Activated T-helper 17 cell treated with anti-CD3 and anti-CD28 coated beads, Interleukin-2, amount 50 U/mL, for 72 hours (primary cell): ENCODE measurements at places on chromosomes 2 and 18.

- H3K27me3 ChIP-seq: peaks cover 13% of the 10 kb centered on the region
- H3K27ac ChIP-seq: no peak overlapping the region
- H3K4me1 ChIP-seq: no peaks in the 10 kb centered on the region
- H3K36me3 ChIP-seq: no peaks in the 10 kb centered on the region
- no peak for ATAC-seq
- H3K4me3 ChIP-seq: no peak overlapping the region
These were observed 55.0 kb upstream of the CTDP1 start for GRCh38 chr18:79624356-79625170.

DNA sequence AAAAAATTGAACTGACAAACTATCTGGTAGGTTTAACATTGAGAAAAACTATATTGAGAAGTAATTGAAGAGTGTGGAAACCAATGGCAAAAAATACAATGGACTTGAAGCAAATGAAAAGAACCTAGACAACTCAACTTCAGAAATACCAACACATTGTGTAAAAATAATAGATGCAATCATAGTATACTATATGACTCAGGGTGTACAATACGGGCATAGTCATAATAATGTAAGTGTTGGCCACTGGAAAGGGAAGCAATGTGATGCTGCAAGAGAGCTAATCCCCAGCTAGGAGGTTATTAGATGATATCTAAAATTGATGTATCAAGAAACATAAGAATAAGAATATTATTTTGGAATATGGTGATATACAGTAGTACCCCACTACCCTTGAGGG is 45.3 kb downstream of the SMAD7 start:
- no peaks in the 10 kb centered on the region for H3K36me3 ChIP-seq
- ATAC-seq: no peak
- no peaks in the 10 kb centered on the region for H3K27me3 ChIP-seq
- no peak overlapping the region for H3K4me3 ChIP-seq

DNA sequence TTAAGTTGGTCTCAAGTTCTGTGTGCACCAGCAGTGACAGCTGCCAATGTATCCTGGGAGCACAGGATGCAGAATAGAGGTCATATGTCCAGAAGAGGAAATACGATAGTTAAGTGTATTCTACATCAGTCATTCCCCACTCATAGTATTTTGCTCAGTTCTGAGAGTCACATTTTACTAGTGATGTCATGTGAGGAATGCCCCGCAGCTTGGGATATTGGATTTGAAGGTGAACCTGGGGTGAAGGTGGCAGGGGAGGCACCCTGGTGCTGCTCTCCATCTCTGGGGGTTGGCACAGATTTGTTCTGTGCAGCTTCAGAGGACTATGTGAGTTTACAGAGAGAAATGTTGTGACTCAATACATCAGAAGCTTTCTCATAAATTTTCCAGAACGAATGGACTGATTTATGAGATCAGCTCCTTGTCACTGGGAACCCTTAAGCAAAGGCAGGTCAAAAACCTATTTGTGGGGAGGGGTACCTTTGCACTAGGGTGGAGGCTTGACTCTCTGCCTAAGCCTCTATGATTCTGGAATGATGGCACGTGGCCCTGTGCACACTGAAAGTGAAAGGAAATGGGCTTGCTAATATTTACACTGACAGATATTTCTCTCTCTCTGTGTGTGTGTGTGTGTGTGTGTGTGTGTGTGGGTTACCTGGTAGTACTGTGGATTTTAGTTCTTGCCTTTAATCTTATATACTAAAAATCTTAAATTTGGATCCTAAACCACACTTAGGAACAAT is 95.9 kb downstream of the NEB start:
- H3K36me3 ChIP-seq: no peaks in the 10 kb centered on the region
- H3K27me3 ChIP-seq: no peaks in the 10 kb centered on the region
- peak; percentile 56 for ATAC-seq
- H3K4me3 ChIP-seq: peak overlapping the region; percentile 76
- H3K4me1 ChIP-seq: peaks cover 19% of the 10 kb centered on the region
- peak overlapping the region; percentile 87 for H3K27ac ChIP-seq

- H3K36me3 ChIP-seq: no peaks in the 10 kb centered on the region
- peaks cover 4% of the 10 kb centered on the region for H3K27me3 ChIP-seq
- H3K4me1 ChIP-seq: no peaks in the 10 kb centered on the region
These were observed 197.6 kb downstream of the NDUFA10 start for GRCh38 chr2:239827523-239827890.

DNA sequence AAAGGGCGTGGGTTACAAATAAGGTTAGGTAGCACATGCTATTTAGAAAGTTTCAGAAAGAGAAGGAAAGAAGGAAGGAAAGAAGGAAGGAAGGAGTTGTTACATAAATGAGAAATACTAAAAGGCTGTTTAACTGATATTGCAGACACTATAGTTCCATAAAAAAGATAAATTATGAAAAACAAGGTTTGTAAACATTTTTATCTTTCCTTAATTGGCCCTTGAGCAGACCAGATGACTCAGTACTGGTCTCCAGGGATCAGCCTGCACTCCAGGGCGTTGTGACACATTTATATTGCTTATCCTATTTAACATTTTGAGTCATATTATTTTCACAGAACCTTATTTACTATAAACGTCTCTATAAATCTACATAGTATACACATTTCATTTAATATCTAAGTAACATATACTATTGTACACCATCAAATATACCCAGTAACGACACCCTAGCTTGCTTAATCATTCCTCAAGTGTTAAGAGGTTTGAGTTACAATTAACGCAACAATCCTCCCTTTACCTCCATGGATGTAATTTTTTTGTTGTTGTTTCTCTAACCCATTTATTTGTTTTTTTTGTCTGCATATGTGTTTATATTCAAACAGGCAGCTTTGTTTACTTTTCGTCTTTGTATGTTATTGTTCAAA is 2.8 kb upstream of the RAB31 start:
- no peak overlapping the region for H3K4me3 ChIP-seq
- no peaks in the 10 kb centered on the region for H3K36me3 ChIP-seq
- no peak overlapping the region for H3K27ac ChIP-seq
- H3K4me1 ChIP-seq: peaks cover 17% of the 10 kb centered on the region
